Ovary (tissue), 10 donors: ENCODE measurements at places on chromosomes 2 and 18.

GRCh38 chr2:237614151-237614720 lies 13.2 kb upstream of the LRRFIP1 start:
- DNase-seq = no peak

- no peak for DNase-seq
Observed at GRCh38 chr2:231058761-231059550, 2.3 kb downstream of the PSMD1 start.

DNA sequence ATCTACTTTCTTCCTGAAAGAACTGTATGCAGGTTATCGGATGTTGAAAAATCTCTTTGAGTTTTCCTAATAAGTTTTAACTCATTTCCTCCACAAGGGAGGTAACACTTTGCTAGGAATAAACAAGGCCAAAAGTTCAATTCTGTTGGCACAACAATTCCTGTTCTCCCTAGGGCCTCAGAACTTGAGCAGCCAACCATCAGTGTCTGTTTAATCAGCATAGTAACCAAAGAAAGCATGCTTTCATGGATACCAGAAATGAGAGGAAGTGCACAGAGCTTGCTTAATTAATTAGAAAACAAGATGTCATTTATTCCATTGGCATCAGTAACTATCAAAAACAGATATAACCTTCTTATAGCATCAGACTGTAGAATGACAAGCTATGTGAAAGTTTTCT lies 503.2 kb upstream of the CNTNAP5 start:
- no peak for DNase-seq

DNA sequence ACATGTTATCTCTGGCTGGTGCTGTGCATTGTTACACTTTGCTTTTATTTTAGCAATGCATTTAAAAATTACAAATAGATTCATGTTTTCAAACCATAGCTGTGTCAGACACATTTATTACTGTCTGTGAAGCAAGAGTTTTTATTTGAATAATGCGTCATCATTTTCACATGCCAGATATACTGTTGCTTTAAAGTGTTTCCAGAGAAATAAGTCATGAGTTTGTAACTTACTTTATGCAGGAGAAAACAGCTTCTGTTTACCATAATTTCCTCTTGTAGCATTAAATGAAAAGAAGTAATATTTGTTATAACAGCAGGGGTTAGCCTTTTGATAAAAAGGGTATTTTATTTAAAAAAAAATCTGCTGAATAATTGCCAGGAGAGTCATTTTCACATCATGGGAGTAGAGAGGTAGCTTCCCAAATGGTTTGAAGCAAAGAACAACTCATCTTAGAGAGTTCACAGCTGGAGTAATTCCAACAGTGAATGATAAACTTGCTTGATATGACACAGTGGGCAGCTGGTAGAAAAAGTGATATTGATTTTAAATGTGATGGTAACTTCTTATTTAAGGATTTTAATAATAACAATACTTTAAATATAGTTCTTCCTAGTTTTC lies 1274.5 kb upstream of the CRIM1 start:
- DNase-seq = no peak

- DNase-seq = no peak
Observed at GRCh38 chr2:16481351-16481750, 184.3 kb downstream of the CYRIA start.

DNA sequence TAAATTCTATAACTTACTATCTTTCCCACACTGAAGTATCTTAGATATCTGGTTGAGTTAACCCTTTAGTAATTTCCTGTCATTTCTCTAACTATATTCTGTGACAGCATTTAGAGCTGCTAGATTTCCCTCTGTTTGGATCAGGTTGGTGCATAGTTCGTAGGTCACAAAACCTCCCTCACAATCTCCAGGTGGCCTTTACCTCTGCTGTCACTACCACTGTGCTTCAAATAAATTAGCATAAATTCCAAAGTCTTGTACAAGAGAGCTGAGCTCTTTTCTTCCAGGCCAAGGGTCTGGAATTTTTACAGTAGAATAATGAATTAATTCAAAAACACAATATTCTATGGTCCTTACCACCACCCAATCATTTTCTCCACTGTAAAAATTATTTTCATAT lies 739.7 kb downstream of the ERBB4 start:
- no peak for DNase-seq

DNA sequence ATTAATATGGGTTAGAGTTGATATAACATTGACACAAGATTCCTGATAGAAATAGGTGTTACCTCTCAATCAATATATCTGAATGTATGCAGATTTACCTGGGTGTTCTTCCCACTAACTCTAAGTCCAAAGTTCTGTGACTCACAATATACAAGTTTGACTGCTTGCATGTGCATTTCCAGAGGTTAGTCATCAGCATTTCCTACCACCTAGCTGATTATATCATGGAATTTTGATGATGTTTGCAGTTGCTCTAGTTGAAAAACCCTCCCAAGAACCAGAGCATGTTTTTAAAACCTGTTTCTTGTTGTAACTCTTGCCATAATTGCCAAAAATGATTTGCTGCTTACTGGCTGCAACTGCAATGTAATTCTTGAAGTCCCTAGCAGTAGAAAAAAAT lies 15.0 kb upstream of the DSG1 start:
- DNase-seq = no peak

DNA sequence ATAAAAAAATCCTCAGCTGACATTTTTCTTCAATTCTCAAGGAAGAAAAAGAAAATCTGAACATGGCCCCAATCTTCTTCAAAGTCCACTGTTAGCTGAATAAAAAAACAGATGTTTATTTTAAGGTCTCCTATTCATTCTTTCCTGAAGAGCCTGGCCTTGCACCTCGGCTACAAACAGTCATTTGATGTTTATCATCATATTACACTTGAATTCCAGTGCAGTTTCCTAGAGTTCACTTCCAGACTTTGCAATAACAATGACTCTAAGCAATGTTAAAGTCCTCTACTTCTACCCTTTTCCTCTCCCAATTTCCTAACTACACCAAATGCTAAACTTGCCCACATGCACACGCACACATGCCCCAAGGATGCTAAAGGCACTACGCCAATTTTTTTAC lies 70.1 kb downstream of the NOL10 start:
- no peak for DNase-seq

DNA sequence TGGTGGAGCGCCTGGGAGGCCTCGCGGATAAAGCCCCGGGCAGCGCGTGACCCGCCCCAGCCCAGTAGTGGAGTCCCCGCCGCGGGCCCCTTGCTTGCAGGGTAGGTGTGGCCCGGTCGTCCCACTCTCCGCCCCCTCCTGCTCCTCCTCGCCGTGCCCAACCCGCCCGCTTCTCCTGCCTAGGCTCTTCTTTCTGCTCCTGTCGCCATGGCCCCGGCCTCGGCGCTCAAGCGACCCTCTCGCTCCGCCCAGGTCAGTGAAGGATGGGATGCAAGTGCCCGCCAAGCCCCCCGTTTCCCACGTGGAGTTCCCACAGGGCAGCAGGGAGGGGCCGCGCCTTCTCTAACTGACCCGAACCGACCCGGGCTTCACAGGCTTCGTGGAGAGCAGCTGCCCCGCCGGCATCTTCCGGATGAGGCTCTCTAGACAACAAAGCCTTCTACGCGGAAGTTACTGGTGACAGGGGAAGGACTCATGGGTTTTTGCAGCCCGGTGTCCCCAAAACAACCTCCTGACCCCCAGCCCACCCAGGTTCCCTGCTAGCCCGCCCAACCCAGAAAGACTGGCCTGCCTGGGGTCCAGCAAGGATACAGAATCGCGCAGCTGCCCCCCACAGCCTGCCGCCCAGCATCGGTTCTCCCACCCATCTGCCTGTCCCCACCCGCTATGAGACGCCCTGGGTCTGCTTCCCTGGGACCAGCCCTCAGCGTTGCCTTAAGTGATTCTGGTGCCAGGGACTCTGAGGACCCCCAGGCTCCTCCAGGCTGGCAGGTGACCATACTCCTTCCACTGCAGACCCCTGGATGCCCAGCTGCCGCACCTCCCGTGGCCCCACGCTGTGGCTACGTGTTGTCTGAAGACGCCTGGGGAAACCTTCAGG lies 32.8 kb downstream of the TTC32 start:
- peak; percentile 51 for DNase-seq

DNA sequence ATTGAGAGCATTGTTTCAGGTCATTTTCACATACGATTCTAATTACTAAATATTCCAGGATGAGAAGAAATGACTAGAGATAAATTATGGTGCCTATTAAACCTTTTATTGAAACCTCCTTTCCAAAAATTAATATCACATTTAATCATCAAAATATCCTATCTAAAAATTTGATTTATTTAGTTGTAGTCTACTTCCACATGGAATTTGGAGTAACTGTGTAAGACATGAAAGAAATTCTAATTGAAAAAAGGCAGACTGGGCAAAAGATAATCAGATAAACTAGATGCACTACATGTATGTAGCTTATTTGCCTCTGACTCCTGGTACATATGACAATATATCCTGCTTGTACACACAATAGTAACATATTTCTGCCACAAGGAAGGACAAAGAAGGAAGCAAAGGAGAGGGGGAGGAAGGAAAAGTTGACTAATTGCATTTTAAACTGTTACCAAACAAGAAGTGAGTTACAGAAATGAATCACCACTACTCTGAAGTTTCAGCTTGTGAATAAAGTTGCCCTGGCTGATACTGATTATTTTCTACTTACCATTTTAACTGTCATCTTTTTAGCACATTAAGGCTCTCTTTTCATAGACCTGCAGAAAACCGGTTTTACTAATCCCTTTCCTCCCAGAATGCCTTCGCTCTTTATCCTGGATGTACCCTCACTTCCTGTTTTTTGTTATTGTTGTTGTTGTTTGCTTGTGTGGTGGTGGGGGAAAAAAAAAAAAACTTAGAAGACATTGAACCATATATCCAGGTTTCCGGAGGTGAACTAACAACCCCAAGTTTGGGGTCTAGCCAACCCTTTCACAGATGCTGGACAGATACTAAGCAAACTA lies 28.4 kb downstream of the NRXN1 start:
- no peak for DNase-seq

GRCh38 chr18:9482790-9483189 lies 7.5 kb downstream of the RALBP1 start:
- no peak for DNase-seq

DNA sequence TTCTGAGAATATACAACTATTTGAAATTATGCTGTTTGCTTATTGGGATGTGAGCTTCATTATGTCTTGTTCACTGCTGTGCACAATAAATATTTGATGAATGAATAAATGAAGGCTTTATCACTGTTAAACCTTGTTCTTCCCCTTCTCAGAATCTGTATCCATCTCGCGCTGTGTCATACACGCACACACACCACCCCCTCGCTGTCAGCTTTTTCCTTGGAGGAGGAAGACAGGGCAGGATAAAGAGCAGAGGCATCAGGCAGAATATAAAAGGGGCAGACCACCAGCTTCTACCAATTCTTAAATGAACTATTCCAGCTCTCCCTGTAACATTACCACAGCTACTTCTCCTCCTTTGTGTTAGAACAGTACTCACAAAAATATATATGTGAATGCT lies 75.0 kb downstream of the CD226 start:
- no peak for DNase-seq

GRCh38 chr2:12180031-12180430 lies 433.6 kb downstream of the LPIN1 start:
- DNase-seq = no peak

- DNase-seq = no peak
Observed at GRCh38 chr2:76998704-76999103, 523.5 kb downstream of the LRRTM4 start.

DNA sequence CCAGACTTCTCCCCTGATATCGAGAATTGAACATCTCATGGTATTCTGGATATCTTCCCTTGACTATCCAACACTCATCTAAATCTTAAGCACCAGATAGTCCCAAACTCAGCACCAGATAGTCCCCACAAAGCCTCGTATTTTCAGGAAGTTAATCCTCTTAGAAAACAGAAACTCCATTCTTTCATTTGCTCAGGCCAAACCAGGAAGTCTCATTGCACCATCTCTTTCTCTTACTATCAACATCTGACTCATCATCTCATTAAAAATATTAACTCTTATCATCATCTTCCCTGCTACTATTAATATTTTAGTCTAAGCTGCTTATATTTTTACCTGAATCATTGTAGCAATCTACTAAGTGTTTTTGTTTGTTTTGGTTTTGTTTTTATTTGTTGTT lies 286.4 kb downstream of the GALNT13 start:
- no peak for DNase-seq

- DNase-seq = no peak
Observed at GRCh38 chr2:104344306-104344705, 509.6 kb upstream of the POU3F3 start.

DNA sequence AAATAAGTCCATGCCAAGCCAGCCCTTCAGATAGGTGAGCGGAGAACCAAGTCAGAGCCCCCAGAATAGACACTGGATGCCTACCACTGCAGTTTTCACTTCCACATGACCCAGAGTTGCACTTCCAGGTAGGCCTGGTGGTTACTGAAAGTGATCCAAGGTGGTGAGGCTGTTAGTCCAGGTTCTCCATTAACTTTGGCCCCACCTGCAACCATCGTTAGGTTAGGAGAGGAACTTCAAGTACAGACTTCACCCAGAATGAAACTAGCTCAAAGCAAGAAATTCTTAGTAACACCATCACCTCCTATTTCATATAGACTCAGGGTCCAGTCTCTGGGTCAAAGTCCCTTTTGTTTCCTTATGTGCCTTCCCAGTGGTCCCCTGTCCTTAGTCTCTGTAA lies 293.1 kb upstream of the ID2 start:
- DNase-seq = no peak

DNA sequence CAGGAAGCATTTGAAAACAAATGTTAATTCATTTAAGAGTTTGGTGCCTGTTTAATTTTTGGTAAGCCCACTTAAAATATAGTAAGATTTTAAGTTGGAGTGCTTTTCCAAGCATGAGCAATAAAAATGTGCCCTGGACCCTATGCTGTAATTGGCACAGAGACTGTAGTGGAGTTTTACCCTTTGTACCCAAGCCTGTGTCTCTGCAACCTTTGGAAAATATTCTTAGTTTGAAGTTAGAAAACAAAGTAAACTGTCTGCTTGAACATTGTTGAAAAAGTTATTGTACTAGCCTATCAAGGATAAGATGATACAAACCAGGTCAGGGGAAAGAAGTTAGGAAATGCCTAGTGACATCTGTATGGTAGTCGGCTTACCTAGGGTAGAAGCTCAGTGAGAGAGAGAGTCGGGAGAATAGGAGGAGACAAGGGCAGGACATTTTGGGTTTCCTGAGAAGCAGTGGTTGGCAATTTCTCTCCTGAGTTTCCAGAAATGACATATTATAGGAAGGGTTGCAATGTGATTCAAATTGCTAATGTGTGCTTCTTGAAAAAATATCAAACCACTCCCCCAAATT lies 66.5 kb downstream of the CCDC85A start:
- DNase-seq = no peak

- no peak for DNase-seq
Observed at GRCh38 chr2:647003-647560, 30.1 kb downstream of the TMEM18 start.

GRCh38 chr2:172994864-172995263 lies 80.8 kb upstream of the MAP3K20 start:
- DNase-seq = no peak
